ENCODE measurements at places on chromosomes 5 and 9.

DNA sequence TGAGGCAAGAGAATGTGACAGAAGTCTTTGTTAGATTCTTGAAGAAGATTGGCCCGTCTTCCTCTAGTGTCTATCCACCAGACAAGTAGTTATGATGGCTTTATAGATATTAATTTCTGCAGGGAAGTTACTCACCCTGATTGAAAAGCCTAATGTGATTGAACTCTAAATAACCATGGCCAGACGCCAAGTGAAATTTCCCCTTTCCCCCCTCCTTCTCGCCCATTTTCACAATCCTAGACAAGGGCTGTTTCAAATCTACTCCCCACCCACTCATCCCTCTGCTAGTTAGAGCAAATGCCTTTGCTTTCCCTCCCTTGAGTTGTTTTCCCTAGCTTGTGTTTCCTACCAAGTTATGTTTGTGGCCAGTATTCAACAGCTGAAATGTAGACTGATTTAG, 182.5 kb downstream of the TMEM167A start:
- DNase-seq, result no peak

DNA sequence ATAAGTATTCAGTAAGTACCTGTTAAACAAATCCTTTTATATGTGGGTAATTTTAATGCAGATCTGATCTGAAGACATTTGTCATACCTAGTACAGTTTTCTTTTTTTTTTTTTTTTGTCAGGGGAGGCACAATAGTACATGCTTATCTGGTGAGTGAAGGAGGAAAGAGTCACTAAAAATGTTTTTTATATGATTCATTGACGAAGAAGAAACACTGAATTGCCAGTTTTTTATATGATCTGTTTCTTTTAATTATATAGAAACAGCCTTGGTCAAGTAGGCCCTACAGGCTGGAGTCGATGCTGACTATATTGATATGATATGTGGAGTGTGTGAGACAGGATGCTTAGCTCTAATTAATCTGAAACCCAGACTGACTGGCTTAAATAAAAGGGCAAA, 315.2 kb downstream of the PSAT1 start:
- DNase-seq, result no peak

DNA sequence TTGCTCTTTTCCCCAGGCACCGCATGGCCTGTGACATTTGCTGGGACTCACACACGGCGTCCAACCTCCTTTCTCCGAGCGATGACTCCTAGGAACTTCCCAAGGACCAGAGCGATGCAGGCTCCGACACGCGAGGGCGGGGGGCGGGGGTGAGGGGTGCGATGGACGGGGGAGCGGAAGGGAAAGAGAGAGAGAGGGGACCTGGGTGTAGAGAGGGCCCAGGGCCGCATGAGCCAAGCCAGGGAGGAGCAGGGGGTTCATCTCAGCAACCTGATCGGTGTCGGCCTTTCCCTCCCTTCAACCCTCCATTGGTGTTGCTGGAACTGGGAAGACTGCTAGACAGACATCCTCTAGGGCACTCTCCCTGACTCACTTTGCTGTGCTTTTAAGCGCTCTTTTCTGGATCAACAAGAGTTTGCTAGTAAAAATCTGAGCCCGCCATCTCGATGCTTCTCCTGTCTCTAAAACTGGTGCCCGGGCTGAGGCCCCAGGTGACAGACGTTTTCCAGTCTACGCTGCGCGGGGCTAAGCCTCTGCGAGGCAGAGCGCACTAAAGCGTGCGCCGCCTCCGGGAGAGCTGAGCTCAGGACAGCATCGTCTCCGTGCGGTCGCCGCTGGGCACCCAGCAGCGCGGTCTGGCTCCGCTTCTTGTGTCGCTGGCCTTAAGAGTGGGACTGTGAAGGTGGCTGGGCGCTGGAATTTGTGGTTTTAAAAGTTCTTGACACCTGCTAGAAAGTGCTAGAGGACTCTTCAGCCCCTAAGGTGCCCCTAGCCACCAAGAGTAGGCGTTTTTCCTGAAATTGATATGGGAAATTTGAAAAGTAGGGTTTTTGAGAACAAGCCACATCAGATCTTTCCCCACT, 1.0 kb upstream of the TSLP start:
- DNase-seq, result peak; percentile 45

DNA sequence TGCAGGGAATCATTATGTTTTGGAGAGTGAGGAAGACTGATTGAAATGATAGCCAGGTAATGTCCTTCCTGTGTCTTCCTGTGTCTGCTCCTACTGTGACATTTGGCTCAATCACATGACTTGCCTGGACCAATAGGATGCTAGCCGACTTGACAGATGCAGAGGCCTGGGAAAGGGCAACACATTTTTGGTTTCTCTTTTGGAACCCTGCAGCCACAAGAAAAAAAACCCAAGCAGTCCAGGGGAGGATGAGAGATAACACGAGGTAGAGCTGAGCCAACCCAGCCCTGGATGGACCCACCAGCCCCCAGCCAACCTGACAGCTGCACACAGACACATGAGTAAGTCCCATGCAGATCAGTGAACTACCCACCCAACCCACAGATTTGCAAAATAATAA, 256.1 kb upstream of the SMARCA2 start:
- no peak for DNase-seq

- DNase-seq, result no peak
These were observed 46.5 kb upstream of the ANGPTL2 start for GRCh38 chr9:127168756-127169574.

- DNase-seq, result no peak
These were observed 654 bp downstream of the RANBP6 start for GRCh38 chr9:6014670-6015270.

- no peak for DNase-seq
These were observed 16.3 kb downstream of the KLF9 start for GRCh38 chr9:70398145-70398556.

GRCh38 chr9:21317956-21318923, 13.1 kb upstream of the IFNA5 start:
- no peak for DNase-seq

DNA sequence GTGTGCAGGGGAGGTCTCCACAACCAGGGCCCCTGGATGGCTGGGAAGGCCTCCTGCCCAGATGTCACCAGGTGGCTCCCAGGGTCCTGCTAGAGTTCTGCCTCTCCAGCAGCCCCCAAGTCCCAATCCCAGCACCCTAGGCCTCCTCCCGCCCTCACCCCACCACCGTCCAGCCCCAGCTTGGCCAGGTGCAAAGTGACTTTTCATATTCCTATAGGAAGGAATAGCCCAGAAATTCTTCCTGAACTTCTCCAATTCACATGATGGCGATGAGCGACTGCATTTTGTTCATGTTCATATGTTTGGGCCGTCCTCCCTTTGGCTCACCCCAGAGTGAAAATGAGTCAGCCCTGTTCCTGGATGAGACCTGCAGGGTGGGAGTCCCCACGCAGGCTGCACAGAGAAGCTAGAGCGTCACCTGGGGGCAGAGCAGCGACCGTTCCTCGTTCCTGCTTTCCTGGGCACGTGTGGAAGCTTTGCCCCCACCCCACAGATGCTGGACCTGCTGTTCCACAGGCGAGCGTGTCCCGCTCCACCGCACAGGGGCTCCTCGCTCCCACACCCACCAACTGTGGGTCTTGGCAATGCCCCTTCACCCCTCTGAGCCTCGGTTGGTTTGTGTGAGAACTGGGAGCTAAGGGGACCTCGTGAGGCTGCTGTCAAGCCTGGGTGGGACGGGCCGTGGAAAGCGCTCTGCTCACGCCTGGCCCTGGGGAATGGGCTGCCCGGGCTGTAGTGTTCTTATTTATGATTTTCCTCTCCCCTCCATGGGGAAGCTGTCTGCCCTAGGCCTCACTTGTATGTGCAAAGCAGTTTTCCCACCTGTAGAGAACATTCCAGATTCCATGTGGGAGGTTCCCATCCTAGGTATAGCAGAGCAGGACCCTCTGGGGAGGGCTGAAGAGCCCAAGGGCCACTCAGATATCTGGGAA, 6.9 kb downstream of the MRPS2 start:
- DNase-seq, result no peak

DNA sequence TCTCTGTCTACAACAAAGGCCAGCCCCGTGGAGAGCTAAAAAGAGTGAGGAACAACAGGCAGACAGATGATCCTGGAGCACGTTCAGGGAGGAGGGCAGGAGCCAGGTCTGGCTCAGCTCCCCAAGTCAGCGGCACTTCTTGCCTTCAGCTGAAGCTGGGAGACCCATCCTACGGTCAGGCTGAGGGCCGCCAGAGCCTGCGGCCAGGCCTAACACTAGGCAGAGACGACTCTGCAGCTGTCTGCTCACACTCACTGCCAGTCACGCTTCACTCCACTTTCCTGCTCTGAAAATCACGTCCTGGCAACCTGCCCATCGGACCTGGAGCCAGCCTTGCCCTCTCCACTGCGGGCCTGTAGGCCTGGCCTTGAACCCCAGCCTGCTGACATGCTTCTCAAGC, 160.9 kb upstream of the LHFPL2 start:
- no peak for DNase-seq

GRCh38 chr5:22063717-22064116, 789.4 kb downstream of the CDH12 start:
- no peak for DNase-seq

- DNase-seq, result no peak
These were observed 44.2 kb upstream of the SPIN1 start for GRCh38 chr9:88344013-88344412.

GRCh38 chr5:169243651-169244422, 57.1 kb downstream of the SLIT3 start:
- DNase-seq, result no peak

GRCh38 chr5:96214442-96215197, 218.4 kb downstream of the PCSK1 start:
- no peak for DNase-seq
